Naive thymus-derived CD8-positive, alpha-beta T cell (primary cell): ENCODE measurements at places on chromosomes 5 and 9. TPM values are rescaled to one million over a fixed set of nuclear protein-coding genes. Genes with fewer than 3 reads are reported as not detected.

Gene NSA2
- total RNA-seq = 203 TPM

Gene NELFB
- 45.9 TPM for total RNA-seq

Gene STK10
- total RNA-seq = 351 TPM

- DNase-seq = no peak
Measured at GRCh38 chr5:120464627-120465435, 731 bp downstream of the PRR16 start.

DNA sequence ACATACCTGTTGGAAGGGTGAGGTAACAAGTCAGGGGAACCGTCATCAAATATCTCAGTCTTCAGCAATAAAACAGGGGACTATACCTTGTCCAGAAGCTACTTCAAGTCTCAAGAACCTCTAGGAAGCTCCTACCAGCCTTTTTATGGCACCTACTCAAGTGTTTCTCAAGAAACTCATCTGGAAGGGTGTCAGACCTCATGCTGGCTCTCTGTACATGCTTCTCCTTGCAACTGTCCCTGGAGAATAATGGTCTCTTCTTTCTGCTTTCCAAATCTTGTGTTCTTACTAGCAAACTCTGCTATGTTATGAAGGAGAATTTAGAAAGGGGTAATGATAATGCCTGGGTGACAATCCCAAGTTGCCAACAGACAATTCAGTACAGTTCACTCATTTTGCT is 8.3 kb upstream of the PTAR1 start:
- DNase-seq = no peak

- no peak for DNase-seq
Measured at GRCh38 chr5:126497506-126497905, 74.3 kb downstream of the GRAMD2B start.

- no peak for DNase-seq
Measured at GRCh38 chr5:101278917-101279316, 375.8 kb upstream of the ST8SIA4 start.

- no peak for DNase-seq
Measured at GRCh38 chr5:36444582-36445418, 143.1 kb upstream of the RANBP3L start.
